ENCODE measurements at places on chromosomes 7 and 10.

- DNase-seq, result peak; percentile 2
Observed at GRCh38 chr10:103442031-103442461, 10.1 kb downstream of the CALHM2 start.

- no peak for DNase-seq
Observed at GRCh38 chr7:41880107-41880506, 177.2 kb upstream of the INHBA start.

DNA sequence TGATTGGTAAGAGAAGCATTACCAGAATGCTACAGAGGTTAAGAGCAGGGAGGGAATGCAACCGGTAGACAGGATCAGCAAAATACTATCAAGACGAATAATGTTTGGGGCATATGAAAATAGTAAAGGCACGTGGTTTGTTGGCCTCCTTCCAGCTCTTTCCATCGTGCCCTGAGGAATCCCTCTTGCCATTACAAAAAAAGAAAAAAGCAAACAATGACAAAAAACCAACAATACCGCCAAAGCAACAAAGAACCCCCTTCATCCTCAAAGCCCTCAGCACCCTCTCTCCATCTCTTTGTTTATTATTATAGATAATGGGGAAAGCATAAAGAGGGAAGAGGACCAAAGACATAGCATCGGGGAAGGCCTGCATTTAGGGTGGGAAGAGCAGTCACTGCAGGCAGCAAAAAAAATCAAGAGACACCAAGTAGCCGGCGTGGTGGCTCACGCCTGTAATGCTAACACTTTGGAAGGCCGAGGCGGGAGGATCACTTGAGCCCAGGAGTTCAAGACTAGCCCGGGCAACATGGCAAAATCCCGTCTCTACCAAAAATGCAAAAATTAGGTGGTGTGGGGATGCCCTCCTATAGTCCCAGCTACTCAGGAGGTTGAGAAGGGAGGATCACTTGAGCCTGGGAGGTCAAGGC lies 78.0 kb downstream of the HIP1 start:
- DNase-seq, result peak; percentile 69

- DNase-seq, result no peak
Observed at GRCh38 chr7:148747274-148747673, 48.6 kb downstream of the CUL1 start.

GRCh38 chr7:46557295-46557711 lies 636.2 kb upstream of the IGFBP3 start:
- no peak for DNase-seq

DNA sequence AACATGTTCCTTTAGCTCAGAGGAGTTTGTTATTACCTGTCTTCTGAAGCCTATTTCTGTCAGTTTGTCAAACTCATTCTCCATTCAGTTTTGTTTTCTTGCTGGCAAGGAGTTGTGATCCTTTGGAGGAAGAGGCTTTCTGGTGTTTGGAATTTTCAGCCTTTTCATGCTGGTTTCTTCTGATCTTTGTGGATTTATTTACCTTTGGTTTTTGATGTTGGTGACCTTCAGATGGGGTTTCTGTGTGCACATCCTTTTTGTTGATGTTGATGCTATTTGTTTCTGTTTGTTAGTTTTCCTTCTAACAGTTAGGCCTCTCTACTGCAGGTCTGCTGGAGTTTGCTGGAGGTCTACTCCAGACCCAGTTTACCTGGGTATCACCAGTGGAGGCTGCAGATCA lies 118.6 kb downstream of the PPP1R9A start:
- DNase-seq, result no peak

DNA sequence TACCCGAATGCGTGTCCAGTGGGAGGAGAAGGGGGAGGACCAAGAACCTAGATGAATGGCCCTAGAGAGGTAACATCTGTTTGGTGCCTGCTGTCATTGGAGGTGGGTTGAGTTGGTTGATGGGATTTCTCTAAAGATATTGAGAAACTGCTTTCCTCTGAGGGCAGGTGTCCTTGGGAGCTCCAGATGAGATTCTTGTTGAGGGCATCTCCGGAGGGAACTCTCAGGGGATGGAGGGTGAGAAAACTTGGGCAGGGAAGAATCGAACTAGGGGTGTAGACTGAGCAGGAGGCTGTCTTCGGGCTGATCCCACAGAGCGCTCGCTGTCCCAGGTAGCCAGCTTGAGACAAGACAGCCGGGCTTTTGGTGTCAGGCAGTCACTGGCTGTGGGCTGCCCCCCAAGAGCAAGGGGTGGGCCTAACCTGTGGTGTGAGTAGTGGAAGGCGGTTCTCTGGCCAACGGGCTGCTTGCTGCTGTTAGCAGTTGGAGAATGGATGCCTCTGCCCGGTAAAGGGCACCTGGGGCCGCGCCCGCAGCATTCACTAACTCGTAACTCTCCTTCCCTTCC lies 3.7 kb downstream of the IRF5 start:
- no peak for DNase-seq

DNA sequence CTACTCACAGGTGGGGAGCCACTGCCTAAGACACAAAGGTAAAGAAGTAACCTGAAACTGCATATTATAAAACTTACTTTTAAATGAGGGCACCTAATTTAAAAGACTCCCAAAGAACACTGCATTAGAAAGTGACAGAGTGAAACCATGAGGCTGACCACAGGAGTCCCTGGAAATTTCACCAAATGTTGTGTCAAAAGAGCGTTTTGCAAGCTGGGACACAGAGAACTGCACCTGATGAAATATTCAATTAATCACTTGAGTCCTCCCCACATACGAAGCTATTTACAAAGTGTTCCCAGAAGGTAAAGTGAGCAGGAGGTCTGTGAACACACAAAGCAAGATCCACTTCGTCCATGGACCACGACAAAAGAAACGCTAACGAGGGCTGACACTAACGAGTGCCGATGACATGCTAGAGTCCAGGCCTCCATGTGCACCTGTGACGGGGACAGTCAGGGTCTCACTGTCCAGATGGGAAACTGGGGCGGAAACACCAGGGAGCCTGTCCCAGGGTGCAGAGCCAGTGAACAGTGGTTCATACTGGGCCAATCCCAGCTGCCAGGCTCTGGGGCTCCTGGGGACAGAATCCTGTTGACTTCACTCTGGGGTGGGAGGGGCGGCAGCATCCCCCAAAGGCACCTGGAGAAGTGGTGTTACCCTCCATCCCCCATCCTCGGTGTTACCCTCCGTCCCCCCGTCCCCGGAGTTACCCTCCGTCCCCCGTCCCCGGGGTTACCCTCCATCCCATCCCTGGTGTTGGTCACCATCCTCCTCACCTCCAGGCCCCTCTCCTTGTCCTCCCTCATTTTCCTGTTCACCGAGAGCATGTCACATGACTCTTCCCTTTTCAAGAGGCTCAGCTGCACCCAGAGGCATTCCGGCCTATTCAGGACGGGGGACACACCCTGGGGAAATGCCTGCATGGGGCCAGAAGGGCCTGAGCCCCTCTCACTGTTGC lies 63.4 kb downstream of the DIP2C start:
- no peak for DNase-seq

DNA sequence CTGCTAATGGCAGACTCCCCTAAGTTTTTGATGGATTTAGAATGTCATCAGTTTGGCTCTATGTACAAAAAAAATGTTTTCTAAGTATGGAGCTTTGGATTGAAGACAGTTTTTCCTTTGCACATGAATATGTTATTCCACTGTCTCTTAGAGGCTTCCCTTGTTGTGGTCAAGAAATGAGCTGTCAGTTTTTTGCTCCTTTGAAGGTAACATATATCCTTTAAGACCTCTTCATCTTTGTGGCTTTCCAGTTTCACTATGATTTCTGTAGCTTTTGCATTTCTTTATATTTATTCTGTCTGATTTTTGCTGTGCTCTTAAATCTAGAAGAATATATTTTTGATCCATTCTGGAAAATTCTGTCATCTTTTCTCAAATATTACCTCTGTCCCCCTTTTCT lies 15.8 kb upstream of the ODAD2 start:
- no peak for DNase-seq

DNA sequence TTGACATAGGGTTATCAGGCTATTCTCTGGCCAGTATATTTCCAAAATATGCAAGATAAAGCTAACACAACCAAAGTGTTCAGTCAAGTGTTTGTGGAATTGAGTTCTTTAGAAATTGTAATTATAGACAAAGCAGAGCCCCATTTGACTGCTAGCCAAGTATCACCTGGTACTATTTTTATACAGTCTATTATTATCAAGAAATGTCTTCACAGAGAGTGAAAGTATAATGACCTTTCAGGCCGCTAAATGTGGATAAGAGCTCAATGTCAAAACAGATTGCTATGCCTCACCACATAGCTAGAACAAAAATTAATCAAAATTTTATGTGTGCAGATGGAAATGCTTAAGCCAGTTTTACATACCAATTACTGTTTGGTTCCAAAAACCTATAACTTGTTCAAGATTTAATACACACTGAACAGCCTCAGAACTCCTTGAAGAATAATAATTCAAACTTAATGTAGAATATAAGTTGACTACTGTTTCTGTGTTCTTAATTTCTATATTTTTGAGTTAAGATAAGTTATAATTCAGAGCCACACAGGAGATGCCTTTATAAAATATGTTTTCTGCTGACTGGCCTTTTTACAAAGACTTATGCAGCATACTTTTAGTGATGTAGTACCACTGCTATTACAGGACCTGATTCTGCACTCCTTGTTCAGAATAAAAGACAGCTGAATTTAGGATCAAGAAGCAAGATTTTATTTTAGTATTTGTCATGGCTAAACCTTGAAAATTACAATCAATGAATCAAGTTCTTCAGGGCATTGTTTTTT lies 31.0 kb downstream of the PRPS1L1 start:
- DNase-seq, result no peak

DNA sequence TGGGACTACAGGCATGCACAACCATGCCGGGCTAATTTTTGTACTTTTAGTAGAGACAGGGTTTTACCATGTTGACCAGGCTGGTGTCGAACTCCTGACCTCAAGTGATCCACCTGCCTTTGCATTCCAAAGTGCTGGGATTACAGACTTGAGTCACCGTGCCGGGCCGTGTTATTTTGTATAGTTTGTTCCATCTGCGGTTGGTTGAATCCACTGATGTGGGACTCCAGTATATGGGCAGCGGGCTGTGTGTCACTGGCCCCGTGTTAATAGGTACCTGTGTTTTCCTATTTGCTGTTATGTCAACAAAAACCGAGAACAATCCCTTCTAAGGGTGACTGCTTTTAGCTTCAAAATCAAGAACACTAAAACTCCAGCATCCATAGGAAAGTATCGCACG lies 297.6 kb upstream of the PITRM1 start:
- DNase-seq, result no peak

- DNase-seq, result no peak
Observed at GRCh38 chr7:137670222-137671064, 176.3 kb downstream of the DGKI start.

DNA sequence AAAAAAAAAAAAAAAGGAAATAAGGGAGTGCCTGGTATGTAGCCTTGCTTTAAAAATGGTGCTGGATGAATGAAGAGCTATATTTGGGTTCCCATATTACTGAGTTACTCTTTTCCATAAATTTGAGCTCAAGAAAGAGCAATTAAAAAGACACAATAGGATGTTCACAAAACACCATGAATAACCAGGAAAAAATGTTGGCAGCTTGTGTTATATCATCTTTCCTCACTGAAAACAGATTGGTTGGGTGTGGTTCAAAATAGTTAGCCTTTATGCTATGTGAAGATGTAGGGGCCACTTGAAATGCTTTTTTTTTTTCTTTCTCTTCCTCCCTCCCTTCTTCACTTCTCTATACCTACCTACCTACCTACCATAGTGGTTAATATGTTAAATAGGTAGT lies 256.9 kb downstream of the STK31 start:
- DNase-seq, result no peak

DNA sequence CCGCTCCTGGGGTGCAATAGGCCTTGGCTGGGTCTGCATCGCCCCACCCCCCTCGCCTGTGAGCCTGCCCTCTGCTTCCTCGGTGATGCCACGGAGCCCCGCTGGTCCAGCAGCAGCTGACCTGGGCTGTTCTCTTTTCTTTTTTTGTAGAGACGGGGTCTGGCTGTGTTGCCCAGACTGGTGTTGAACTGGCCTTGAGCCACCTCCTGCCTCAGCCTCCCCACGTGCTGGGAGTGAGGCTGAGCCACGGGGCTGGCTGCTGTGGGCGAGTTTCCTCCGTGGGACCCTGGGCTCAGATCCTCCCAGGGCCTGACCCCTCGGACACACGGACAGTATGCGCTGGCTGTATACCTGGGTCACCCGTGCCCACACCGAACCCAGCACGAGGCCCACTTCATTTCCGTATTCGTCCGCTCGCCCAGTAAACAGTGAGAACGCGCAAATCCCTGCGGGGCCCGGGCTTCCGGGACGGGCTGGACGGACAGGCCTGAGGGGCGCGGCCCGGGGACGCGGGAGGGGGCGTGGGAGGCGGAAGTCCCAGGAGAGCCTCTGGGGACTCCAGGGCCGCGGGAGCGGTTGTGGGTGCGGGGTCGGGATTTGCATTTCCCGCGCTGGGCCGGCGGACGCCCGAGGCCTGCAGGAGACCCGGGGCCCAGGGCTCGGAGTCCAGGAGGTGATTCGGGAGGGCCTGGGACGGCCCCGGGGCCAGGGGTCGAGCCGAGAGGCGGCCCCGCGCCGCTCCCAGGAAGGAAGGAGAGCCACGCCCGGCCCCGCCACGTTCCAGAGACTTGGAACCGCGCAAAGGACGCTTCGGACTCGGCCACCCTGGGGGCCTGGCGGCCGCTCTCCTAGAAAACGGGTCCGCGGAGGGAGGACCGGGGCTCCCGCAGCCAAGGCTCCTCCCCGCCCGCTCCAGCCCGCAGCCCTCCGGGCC lies 57.7 kb upstream of the DNAJB6 start:
- no peak for DNase-seq

GRCh38 chr7:147571436-147572185 lies 1019.0 kb upstream of the C7orf33 start:
- DNase-seq, result peak; percentile 42

- no peak for DNase-seq
Observed at GRCh38 chr10:97071496-97071895, 114.3 kb downstream of the SLIT1 start.

GRCh38 chr7:117165656-117166055 lies 157.2 kb downstream of the WNT2 start:
- no peak for DNase-seq

- no peak for DNase-seq
Observed at GRCh38 chr7:142579946-142580345, 169.3 kb upstream of the PRSS1 start.

DNA sequence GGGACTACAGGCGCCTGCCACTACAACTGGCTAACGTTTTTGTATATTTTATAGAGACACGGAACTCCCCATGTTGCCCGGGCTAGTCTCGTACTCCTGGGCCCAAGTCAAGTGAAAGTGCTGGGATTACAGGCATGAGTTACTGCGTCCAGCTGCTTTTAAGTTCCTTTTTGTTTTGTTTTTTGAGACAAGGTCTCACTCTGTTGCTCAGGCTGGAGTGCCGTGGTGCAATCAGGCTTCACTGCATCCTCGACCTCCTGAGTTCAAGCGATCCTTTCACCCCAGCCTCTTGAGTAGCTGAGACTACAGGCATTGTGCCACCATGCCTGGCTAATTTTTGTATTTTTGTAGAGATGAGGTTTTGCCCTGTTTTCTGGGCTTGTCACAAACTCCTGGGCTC lies 155.0 kb downstream of the GALNT17 start:
- no peak for DNase-seq

- DNase-seq, result no peak
Observed at GRCh38 chr10:15491856-15492642, 121.0 kb upstream of the FAM171A1 start.
